ENCODE measurements at places on chromosomes 12 and 14.
A peak's percentile ranks its signal among the peaks of the same experiment; 100 is the strongest.

DNA sequence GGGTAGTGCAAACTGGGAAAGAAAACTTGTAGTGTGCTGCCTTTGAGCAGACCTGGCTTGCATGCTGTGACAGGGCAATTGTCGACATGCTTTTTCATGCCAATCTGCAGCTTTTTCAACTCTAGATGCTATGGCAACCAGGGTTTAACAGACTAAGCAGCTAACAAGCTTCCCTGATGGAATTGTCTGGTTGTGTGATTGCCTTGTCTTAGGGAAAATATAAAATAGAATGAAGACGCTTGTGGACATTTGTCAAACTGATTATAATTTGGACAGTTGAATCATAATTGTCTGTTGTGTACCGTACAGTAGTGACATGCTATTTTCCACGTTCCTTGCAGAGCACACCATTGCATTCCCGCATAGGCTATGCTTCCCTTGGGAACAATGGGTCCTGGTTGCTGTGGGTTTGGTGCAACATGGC lies 113.0 kb downstream of the FOXG1 start:
- DNase-seq, result no peak

DNA sequence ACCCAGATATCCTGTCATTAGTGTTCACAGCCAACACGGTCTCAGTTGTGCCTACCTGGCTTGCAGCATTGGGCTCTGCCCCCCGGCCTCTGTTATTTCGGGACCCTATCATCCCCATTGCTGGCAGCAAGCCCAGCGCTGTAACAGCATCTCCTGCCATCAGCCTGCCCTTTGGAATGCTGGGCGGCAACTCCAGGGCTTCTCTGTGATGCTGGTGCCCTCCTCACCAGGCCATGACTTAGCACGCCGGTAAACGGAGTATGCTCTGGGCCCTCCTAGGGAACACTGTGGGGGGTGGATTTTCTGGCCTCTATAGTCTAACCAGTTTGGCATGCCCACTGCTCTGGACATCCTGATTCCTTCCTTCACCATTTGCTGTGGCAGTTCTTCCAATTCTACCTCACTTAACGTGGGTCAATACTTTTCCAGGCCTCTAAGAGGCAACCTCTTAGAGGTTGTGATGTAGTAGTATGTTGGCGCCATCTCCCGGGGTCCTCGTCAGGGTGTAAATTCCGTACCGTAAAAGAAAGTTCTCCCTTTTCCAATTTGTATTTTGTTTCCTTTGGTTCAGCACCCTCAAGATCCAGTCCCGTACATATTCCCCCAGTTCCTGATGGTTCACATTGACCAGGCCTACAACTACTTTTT lies 80.0 kb downstream of the SINHCAF start:
- peak; percentile 23 for DNase-seq

- no peak for DNase-seq
Measured at GRCh38 chr12:123034022-123034541, 53.6 kb downstream of the ARL6IP4 start.

GRCh38 chr12:59014885-59015284 lies 94.6 kb upstream of the LRIG3 start:
- DNase-seq, result no peak

DNA sequence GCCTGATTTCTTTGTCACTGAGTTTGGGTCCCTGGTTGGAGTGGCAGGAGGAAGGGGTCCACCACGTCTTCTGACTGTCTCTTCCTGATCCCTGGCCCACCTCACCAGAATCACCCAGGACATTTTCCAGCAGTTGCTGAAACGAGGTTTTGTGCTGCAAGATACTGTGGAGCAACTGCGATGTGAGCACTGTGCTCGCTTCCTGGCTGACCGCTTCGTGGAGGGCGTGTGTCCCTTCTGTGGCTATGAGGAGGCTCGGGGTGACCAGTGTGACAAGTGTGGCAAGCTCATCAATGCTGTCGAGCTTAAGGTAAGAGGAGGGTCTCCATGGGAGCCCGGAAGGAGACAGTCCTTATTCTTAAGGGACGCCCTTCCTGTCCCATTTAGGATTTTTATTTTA lies 12.3 kb downstream of the MARS1 start:
- no peak for DNase-seq

DNA sequence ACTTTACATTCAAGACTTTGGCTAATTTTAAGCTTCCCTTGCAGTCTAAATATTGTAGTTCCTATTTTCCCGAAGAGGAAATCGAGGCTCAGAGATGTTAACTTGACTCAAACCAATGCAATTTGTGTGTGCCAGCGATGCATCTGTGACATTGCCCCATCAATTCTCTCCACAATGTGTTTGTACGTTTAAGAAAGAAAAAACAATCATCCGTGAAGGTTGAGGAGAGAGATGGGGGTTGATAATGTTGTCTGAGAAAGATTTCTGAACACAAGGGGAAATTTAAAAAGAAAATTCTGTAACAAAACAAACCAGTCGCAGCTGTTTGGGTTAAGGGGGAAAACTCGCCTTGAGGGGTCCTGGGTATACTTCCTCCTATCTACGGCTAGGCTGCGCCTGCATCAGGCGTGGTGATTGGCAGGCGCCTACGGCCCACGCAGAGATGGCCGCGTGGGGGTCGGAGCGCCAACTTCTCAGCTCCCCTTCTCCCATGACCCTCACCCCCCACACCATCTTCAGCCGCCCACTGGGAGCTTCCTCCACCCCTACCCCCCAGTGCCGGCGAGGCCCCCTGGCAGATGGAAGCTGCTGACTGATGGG lies 12.3 kb downstream of the SIX1 start:
- no peak for DNase-seq

GRCh38 chr14:93923626-93924025 lies 3.5 kb upstream of the FAM181A start:
- DNase-seq, result no peak

DNA sequence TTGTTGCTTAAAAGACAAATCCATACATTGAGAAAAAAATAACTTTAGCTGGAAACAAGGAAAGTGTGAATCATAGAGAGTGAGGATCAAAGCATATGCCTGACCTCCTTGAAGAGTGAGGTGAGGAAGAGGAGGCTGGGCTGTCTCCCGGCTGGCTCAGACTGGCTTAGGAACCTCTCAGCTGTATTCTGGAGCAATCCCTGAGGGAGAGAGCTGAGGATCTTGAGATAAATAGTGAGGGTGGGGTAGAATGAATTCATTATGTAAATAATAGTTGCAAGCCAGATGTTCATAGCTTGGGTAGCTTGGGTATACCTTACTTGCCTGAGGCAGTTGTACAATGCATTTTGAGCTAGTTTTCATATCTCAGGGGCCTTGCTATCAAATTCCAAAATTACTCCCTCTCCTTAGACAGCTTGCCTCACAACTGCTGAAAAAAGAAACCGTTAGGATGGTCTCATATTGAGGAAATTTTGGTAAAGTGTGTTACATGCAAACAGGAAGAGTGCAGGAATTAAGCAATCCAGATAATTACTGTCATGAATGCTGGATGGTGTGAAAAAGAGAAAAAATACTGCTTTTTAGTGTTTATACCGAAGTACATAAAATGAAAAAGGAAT lies 30.5 kb upstream of the SLC15A5 start:
- no peak for DNase-seq

DNA sequence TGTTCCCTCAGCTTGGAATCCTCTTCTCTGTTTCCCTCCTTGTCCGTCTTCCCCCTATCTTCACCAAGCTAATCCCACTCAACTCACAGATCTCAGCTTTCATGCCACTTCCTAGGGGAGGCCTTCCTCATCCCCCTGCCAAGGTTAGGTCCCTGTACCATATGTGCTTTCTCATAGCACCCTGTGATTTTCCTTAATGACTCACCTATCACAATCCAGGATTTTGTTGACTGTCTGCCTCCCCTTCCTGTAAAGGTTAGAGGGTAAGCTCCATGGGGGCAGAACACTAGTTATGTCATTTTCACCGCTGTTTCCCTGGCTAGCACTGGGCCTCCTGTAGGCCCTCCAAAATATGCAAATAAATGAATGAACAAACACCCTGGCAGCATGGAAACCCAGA lies 57.6 kb downstream of the CRADD start:
- DNase-seq, result no peak

- DNase-seq, result no peak
Measured at GRCh38 chr14:28763751-28764256, 2.8 kb upstream of the FOXG1 start.

- DNase-seq, result no peak
Measured at GRCh38 chr12:53717319-53717718, 9.9 kb downstream of the CALCOCO1 start.

DNA sequence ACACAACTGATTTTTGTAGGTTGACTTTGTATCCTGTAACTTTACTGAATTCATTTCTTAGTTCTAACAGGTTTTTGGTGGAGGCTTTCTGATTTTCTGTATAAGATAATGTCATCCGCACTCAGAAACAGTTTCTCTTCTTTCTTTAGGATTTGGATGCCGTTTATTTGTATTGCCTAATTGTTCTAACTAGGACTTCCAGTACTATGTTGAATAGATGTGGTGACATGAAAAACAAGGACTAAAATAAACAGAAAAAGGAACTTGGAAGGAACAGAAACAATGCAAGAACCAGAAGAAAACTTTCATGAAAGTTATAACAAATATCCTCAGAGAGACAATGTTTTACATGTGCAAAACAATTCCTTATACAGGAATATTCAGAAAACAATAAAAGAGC lies 100.3 kb downstream of the GTF2A1 start:
- no peak for DNase-seq

DNA sequence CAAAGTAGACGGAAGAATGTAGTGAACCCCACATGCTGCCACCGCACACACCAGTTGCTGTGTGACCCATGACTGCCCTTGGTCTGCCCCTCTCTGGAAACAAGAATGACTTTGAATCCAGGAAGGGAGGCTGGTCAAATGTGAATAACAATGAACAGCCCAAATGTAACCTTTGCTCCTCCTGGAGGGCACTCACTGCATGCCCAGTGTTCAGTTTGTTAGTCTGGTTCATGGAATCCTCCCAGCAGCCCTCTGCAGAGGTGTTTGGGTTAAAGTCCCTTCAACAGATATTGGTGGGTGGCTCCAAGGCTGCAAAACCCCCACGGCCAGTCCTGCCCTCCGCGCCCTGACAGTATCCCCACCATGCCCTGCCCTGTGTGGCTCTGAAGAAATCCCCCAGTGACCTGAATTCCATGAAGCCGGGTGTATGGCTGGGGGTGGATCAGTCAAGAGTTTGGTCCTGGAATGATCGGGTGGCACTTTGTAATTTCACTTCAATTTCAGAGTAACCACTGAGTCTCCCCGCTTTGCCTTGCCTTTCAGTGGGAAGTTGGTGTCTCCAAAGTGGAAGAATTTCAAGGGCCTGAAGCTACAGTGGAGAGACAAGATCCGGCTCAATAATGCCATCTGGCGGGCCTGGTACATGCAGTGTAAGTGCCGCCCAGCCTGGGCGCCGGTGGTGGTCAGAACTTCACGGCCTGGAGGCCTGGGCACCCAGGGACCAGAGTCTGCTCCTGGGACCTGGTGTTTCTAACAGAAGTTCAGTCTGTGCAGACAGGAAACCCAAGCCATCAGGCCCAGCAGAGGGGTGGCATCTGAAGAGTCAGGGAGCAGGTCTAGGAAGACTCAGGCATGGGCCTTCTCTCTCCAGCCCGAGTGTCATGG lies 47.1 kb downstream of the IL31 start:
- DNase-seq, result no peak

GRCh38 chr12:99686142-99686541 lies 38.6 kb downstream of the GARIN6 start:
- no peak for DNase-seq

DNA sequence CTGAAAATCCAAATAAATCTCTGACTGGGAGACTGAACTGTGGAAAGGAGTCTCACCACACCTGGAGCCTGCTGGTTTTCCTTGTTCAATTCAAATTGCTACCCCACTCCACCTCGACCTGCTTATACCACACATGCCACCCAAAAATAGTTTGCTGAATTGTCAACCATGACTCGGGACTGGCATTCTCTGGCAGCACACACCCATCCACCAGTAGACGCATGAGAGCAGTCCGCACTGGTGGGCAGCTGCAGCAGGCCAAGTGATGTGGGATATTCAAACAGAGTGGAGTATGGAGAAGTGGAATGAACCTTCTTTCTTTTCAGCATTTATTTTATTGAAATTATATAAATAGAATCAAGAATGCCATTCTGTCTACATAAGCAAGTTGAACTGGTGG lies 38.7 kb upstream of the SYCP3 start:
- DNase-seq, result no peak

DNA sequence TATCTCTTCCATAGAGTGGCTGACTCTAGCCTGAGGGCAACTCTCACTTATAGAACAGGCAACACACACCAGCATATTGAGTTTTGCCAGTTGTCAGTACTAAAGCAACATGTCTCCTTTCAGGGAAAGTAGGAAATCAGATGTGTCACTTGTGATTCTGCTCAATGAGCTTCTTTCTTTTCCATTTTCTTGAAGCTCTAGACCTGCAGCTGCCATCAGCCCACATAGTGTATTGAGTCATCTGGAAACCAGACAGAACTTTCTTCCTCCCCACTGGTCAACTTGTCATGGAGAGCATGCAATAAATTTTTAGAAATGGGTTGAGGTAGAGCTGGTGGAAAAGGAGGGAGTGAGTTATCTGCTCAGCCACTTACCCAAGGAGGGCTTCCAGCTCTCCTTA lies 209.0 kb upstream of the PLEKHG7 start:
- DNase-seq, result no peak

GRCh38 chr14:77024171-77024691 lies 4.3 kb downstream of the IRF2BPL start:
- DNase-seq, result no peak

DNA sequence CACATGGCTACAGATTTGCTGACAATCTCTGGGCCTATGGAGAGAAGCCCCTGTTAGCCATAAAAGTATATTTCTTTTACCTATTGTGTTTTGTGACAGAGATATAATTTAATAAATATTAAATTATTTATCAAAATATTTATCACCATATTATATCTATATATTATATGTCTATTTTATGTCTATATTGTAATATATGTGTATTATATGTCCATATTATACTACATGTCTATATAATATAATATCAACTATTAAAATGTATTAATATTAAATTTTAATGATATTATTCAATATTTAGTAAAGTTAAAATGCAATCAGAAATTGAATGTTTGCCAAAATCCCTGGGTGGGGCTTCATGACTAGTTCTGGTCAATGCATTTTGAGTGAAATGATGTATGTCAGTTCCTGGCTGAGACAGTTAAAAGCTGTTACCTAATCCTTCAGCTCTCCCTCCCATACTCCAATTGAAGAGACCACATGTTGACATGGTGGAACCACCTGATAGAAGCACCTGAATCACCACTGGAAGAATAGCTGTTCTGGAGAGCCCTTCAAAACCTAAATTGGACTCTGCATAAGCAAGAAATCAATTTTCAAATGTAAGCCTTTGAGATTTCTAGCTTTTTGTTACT lies 357.3 kb upstream of the DDHD1 start:
- DNase-seq, result no peak

GRCh38 chr14:85947461-85948139 lies 417.7 kb downstream of the FLRT2 start:
- DNase-seq, result no peak

DNA sequence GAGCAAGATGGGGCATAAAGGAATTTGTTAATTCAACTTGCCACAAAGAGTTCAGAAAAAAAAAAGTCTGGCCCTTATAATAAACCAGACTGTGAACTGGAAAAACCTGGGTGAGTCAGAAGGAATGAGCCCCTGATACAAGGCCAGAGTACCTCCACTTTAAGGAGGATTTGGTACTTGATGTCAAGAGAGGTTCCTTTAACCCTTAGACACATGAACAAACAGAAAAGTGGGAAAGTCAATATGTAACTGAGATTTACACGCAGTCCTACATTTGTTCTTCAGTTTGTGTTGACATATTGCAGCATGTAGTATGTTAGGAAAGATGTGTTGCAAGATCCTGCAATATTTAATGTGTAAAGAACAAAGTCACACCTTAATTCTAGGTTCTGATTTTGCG lies 14.2 kb upstream of the SLC38A4 start:
- no peak for DNase-seq

- DNase-seq, result peak; percentile 93
Measured at GRCh38 chr12:60148109-60148508, 552.3 kb downstream of the SLC16A7 start.

Measured in fibroblast of skin of scalp (primary cell).